ENCODE measurements at places on chromosomes 1 and 21.

GRCh38 chr1:147570907-147571306 lies 29.6 kb downstream of the BCL9 start:
- no peak for DNase-seq

GRCh38 chr21:31509194-31510017 lies 150.1 kb upstream of the SOD1 start:
- DNase-seq: no peak

DNA sequence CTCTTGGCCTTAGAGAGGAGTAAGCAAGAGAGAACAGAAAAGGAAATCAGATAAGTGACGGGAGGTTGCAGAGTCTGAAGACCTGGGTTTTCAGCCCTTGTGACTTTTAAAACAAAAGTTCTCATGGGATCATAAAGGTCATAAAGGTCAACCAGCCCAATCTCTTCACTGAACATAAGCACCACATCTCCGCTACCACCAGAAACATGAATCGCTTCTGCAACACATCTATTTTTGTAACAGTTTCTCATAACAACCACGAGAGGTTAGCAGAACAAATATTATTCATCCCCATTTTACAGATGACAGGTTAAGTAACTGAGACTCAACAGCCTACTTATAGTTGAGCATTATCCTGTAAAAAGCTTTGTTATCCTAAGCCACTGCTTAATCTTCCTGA lies 5.9 kb downstream of the TRAPPC3 start:
- DNase-seq: no peak

GRCh38 chr1:29398431-29398830 lies 162.1 kb downstream of the PTPRU start:
- no peak for DNase-seq

DNA sequence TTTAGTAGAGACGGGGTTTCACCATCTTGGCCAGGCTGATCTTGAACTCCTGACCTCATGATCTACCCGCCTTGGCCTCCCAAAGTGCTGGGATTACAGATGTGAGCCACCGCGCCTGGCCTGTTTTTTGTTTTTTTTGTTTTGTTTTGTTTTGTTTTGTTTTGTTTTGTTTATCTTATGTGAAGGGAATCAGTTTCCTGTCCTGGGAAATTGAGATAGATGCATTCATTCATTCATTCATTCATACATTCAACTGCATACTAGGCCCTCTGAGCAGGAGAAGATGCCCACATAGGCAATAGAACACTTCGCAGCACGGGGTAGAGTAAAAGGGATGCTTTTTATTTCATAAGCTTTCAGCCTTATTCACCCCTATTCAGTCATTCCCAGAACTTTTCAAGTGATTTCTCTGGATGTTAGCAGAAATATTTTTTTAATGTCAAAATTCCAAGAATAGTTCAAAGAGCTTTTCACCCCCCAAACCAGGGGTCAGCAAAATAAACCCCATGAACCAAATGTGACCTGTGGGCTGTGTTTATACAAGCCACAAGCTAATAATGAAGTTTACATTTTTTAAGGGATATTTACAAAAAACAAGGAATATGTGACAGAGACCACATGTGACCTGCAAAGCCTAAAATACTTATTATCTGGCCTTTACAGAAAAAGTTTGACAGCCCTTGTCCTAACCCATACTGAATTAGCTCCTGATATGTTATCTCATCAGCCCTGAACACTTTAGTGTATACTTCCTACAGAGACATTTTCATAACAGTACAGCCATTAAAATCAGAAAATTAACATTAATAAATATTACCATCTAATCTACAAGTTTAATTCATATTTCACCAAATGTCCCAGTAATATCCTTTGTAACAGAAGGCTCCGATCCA lies 127.1 kb downstream of the MAST2 start:
- no peak for DNase-seq

DNA sequence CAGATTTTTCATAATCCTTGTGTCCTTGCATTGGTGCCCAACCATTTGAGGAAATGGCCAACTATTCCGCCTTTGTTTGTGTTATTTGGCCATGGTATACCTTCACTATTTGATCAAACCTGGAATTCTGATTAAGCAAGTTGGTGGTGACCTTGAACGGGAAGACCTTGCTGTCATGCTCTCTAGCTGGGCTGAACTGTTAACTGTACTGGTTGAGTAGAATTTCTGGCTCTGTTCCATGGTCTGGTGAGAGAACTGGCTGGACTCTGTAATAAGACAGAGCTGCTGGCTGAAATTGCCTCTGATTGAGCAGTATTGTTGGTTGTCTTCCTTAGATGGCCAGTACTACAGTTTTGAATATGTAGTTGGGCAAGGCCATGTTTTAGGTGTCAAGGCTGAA lies 3.0 kb upstream of the LCE3C start:
- DNase-seq: no peak

GRCh38 chr1:34292472-34292871 lies 115.8 kb downstream of the C1orf94 start:
- DNase-seq: no peak

Measured in muscle of leg (tissue), 16 donors.